ENCODE measurements at places on chromosomes 1 and 21.
A peak's percentile ranks its signal among the peaks of the same experiment; 100 is the strongest.

GRCh38 chr21:27339902-27340301 is 373.0 kb upstream of the ADAMTS5 start:
- no peak for DNase-seq

- DNase-seq = no peak
Measured at GRCh38 chr1:147246910-147247655, 4.6 kb downstream of the CHD1L start.

- peak; percentile 15 for DNase-seq
Measured at GRCh38 chr1:222749927-222750326, 12.9 kb downstream of the FAM177B start.

GRCh38 chr1:6105763-6106162 is 60.1 kb downstream of the KCNAB2 start:
- no peak for DNase-seq

DNA sequence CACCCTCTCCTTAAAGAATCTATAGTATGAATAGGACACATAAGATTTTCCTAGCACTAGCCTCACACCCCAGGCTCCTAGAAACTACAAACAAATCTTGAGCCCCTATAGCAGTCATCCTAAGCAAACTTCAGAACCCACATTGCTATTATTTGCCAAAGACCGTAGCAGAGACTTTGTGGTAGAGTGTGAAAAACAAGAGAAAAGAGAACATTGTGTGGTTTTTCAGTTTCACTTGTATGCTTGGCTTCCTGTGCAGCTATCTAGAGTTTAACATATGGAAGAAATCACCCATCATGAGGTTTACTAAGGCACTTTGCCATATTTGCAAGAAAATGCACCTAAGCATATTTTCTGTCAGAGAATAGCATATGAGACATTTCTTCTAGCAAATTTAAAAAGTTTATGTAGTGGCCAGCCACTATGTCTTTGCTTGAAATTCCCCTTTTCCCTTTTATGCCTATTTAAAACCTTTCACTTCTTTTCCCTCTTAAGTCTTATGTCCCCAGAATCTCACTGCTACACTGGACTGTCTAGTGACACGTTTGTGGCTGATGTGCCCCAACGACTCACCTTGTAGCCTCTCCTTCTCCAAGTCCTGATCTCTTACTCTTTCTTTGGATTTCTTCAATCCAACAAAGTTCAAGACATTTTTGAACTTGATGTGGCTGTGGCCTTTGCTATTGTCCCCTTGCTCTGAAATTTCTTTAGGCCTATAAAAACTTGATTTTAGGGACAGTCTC is 25.6 kb downstream of the CCDC190 start:
- DNase-seq = no peak

DNA sequence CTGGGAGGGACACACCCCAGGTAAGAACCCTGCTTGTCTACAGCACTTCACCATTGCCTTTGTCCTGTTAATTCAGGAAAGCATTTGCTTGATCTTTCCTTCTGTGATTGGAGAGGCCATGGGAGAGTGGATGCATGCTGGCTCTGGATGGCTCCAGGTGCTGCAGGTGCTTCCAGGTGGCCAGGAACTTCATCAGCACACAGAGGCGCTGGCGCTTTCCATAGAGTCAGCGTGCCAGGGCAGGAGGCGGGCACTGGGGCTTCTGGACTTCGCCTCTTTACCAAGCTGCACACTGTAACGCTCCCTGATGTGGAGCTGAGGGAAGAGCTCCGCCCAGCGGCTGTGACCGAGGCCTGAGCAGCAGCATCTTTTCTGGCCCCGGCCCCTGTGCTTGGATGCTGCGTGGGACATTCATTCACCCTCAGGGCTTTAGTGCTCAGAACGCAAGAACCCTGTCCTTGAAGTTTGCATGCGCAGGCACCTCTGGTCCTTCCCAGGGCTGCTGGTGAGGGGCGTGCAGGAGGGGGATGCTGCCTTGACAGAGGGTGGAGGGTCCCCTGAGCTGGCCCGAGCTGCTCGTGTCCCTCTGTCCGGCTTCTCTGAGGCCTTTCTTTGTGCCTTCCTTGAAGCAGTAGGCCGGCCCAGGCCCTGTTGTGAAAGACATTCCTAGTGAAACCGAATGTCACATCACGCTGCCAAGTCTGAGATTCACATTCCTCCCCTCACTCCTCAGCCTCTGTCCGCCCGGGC is 1.6 kb upstream of the MX2 start:
- DNase-seq = no peak

- no peak for DNase-seq
Measured at GRCh38 chr1:191695865-191696264, 462.4 kb upstream of the RGS18 start.

- no peak for DNase-seq
Measured at GRCh38 chr1:96541491-96541890, 180.1 kb upstream of the PTBP2 start.

- no peak for DNase-seq
Measured at GRCh38 chr1:102776071-102776470, 332.3 kb downstream of the COL11A1 start.

GRCh38 chr21:36747815-36748383 is 49.0 kb downstream of the SIM2 start:
- peak; percentile 61 for DNase-seq

- no peak for DNase-seq
Measured at GRCh38 chr1:56868761-56869160, 14.2 kb downstream of the C8A start.
